Activated CD4-positive, CD25-positive, alpha-beta regulatory T cell (primary cell): ENCODE measurements at places on chromosomes 12 and 14.
A peak's percentile ranks its signal among the peaks of the same experiment; 100 is the strongest.

- no peak for DNase-seq
Observed at GRCh38 chr12:62761658-62762057, 173.3 kb downstream of the PPM1H start.

GRCh38 chr12:109618082-109618481 is 44.5 kb downstream of the MVK start:
- DNase-seq, result no peak

DNA sequence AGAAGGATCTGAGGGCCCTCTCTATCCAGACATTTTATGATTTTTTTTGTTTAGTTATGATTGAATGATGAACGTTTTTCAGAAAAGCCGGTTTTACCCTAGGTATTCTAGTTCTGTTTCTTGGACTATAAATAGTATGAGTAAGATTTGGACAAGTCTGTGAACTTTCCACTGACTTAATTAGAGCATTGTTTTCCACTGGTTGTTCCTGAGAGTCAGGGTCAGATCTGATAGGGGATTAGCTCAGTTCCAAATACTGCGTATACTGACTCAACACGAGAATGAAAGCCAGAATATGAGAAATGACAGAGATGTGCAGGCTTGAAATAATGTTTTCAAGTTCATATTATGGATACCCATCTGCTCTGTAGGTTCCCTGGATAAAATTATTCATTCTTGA is 361.6 kb downstream of the AEBP2 start:
- DNase-seq, result no peak

- DNase-seq, result no peak
Observed at GRCh38 chr14:61678975-61679374, 16.3 kb upstream of the HIF1A start.

- no peak for DNase-seq
Observed at GRCh38 chr12:62217466-62218194, 42.6 kb upstream of the USP15 start.

- DNase-seq, result peak; percentile 27
Observed at GRCh38 chr14:65927931-65928356, 515.4 kb downstream of the FUT8 start.

GRCh38 chr12:1644534-1645438 is 15.8 kb downstream of the WNT5B start:
- DNase-seq, result no peak

DNA sequence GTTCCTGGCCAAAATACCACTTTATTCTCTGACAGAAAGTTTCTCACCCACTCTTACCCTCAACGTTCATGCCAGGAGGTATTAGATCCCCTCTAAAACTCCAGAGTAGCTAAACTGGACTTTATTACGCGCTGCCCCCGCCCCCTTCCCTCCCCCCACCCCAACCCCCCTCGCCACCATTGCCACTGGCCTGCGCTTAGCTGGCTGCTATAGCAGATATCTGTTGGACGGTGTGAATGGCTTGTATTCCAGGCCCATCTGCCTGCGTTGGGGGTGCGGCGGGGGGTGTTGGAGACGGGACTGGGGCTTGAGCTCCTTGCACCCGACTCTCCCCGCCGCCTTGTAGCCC is 564 bp upstream of the THTPA start:
- no peak for DNase-seq

DNA sequence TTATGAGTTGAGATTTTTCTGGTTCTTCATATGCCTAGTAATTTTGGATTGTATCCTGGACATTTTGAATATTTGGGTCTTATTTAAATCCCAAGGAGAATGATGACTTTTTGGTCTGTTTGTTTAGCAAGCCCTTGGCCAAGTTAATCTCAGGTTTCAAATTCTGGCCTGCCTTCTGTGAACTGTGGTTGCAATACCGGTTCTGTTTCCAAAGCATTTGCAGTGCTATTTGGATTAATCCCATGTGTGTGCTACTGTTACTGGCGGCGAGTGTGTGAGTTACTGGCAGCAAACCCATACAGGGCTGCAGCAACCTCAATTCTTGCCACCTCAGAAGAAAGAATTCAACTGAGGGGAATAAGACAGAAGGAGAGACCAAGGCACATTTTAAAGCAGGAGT is 51.1 kb downstream of the TMEM260 start:
- DNase-seq, result no peak

GRCh38 chr12:67088401-67089118 is 180.6 kb upstream of the CAND1 start:
- DNase-seq, result no peak

DNA sequence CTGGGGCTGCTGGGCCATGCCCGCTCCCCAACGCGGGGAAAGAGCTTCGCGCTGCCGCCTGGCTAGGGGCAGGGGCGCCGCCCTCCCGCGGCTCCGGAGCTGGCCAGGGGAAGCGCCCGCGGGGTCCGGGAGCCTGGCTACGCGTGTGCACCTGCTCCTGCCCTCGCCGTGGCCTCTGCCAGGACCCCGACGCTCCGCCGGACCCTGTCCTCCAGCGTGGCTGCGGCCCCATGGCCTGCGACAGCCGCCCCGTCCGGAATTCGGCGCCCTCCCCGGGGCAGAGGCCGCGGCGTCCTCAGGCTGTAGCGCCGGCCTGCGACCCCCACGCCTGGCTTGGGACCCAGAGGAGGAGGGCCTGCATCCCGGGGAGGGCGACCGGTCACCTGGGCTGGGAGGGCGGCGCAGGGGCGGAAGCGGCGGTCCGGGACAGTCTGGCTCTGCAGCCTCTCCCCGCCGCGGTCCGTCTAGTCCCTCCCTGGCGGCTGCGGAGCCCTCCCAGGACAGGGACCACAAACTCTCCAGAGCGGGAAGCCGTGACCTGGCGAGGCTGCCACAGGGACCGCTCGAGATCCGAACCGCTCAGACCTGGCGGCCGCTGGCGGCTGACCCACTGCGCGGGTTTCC is 85.6 kb downstream of the ALG10 start:
- DNase-seq, result no peak

- no peak for DNase-seq
Observed at GRCh38 chr14:90831821-90832220, 15.6 kb upstream of the TTC7B start.

DNA sequence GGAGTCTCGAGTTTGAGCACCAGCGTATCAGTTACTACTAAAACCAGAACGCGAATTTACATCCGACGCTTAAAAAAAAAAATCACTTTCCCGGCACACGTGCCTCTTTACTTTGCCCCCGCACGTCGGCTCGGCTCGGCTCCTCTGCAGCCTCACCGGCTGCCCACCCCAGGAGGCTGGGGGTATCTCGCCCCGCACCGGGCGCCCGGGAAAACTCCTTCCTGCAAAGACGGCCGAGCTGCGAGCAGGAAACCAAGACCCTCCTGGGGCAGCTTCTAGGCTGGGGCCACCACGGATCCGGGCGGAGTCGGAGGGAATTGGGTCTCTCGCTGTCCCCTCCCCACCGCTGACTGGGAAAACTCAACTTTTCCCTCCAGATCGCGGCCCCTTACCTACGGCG is 610 bp downstream of the VSIG10 start:
- no peak for DNase-seq
